BE2C (cell line): ENCODE measurements at places on chromosomes 3 and 15.

- no peak for DNase-seq
Measured at GRCh38 chr15:89487791-89488190, 8.6 kb downstream of the RHCG start.

DNA sequence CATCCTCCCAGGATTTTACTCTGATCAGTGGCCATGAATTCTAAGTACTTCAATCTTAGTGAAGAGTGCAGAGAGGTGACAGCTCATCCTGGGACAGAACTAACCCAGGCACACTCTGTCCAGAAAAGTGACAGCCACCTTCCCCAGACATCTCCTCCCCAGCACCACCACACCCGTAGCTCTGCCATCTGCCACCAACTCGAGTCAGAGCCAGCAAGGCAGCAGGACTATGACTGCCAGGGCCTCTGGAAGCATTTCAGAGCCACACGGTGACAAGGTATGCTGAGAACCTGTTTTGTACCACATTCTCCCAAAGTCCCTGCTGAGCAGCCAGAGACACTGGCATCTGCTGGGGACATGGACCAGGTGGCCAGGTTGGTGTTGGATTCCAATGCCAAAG is 71.0 kb downstream of the NTRK3 start:
- no peak for DNase-seq

DNA sequence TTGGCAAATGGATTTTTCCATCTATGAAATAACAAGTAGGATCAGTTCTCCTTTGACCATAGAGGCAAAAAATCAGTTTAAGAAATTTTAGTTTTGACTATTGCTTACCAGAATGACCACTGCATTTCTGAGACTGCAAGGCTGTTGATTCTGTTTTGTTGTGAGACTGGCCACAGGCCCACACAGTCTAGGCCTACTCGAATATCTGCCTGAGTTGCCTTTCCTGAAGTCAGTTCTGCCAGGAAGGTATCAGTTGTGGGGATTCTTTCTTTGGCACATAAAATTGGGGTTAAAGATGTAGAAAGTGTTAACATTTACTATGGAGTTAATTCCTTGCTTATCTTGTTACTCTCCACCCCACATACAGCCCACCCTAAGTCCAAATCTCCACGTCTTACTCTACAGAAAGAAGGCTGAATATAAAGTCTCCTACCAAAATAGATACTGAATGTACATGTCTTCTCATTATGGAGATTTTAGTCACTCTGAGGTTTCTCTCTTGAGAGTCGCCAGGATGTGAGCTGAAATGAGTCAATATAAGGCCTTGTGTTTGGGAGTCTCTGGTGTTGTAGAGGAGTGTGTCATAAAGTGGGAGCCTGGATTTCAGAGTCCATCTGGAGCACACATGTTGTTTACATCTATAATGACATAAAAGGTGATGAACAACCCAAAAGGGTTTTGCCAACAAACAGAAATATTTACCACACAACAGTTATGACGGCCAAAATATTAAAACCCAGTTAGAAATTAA is 45.0 kb upstream of the WWTR1 start:
- no peak for DNase-seq

- no peak for DNase-seq
Measured at GRCh38 chr15:32802286-32802936, 84.6 kb downstream of the GREM1 start.
